ENCODE measurements at places on chromosomes 3 and 15. TPM values are rescaled to one million over a fixed set of nuclear protein-coding genes. Genes with fewer than 3 reads are reported as not detected.

DNA sequence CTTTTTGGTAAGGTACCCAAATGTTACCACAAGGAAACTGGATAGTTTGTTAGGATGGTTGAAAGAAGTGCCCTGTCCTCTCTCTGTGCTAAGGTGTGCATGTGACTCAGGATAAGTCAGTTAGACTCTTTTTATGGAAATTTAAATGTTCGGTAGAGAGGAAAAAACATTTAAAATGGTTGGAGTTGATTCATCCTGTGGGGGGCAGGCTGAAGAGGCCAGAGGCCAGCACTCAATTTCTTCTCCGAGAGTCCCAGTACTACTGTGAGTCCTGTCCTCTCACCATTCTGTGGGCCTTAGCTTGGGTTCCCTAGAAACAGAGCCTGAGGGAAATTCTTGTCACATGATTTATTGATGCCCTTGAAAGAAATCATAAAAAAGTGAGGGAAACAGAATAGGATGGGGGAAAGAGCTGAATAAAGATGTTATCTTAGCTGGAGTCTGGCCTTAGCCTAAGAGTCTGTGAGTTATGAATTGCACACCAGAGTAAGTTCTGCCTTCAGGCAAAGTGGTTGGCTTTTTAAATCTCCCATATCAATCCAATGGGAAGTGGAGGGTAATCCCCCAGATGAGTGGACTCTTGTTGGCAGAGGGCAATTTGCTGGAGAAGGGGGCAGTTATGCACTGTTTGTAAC lies 106.5 kb upstream of the GALNT15 start:
- DNase-seq, result no peak

DNA sequence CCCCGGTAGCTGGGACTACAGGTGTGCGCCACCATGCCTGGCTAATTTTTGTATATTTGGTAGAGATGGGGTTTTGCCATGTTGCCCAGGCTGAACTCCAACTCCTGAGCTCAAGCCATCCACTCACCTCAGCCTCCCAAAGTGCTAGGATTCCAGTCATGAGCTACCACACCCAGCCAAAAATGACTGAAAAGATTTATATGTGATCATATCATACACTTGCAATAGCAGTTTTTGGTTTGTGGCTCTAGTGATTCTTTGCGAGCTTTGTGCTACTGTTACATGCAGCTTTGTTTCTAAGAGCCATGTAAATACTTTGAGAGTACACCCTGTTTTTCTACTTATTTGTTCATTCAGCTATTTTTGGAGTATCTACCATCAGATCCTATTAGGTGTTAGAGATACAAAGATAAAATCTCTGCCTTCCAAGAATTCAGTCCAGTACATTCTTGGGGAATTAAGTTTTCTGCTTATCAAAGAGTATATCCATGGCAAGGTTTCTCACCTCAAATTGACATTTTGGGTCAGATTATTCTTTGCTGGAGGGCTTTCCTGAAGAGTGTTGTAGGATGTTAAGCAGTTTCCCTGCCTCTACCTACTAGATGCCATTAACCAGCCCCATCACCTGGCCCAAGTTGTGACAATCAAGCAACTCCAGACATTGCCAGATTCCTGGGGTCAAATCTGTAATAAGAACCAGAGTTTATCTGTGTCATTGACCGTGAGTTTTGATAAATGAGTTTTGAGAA lies 15.0 kb downstream of the SNAP23 start:
- DNase-seq, result no peak

Gene CCR2
- not detected for total RNA-seq

- no peak for DNase-seq
Measured at GRCh38 chr15:64894395-64895056, 17.2 kb upstream of the ANKDD1A start.

DNA sequence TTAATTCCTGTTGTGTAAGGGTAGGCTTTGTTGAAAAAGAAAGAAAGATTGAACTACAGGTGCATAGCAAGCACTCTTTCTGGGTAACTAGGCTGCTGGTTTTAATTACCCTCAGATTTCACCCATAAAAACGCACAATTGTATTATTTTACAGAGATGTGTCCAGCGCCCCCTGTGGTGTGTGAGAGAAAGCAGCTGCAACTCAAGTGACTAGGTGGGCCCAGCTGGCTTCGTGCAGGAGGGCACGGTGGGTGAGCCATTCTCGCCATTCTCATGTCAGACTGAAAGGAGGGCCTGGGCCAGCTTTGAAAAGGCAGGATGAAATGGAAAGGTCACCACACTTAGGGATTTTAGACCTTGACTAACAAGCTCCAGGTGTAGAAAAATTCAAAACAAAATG lies 122.6 kb downstream of the LRIG1 start:
- peak; percentile 59 for DNase-seq

Gene PSTPIP1
- 12.4 TPM for total RNA-seq

- no peak for DNase-seq
Measured at GRCh38 chr15:48888191-48888590, 10.3 kb downstream of the EID1 start.
